Aortic smooth muscle cell (primary cell): ENCODE measurements at places on chromosomes 3 and 15. TPM values are rescaled to one million over a fixed set of nuclear protein-coding genes. Genes with fewer than 3 reads are reported as not detected.

The ANKRD34C gene
- not detected in 2 replicates for total RNA-seq

The MYO5C gene
- total RNA-seq: 0.50 and 0.53 TPM in 2 replicates

The GOLGA8G gene
- not detected in 2 replicates for total RNA-seq

The PLCH1 gene
- 0.06 and 0.13 TPM in 2 replicates for total RNA-seq

The PLXNB1 gene
- 14.1 and 15.9 TPM in 2 replicates for total RNA-seq

The ACKR4 gene
- total RNA-seq: 157 and 395 TPM in 2 replicates

The CELSR3 gene
- 0.37 and 0.66 TPM in 2 replicates for total RNA-seq

The LTK gene
- 0.12 and 0.13 TPM in 2 replicates for total RNA-seq

The STXBP5L gene
- total RNA-seq: not detected in 2 replicates

The CCR3 gene
- not detected in 2 replicates for total RNA-seq

The TRH gene
- total RNA-seq: not detected in 2 replicates

The CFAP91 gene
- total RNA-seq: 0.68 and 0.79 TPM in 2 replicates

The WDR93 gene
- total RNA-seq: under 0.01 and 0.06 TPM in 2 replicates

The KIF7 gene
- 16.4 and 19.0 TPM in 2 replicates for total RNA-seq

The ZPLD1 gene
- total RNA-seq: 0.19 and 0.26 TPM in 2 replicates

The NEDD4 gene
- 15.9 and 17.0 TPM in 2 replicates for total RNA-seq

The ANKUB1 gene
- total RNA-seq: not detected in 2 replicates

The CAPN3 gene
- 2.2 and 2.7 TPM in 2 replicates for total RNA-seq

The ZBTB20 gene
- 34.8 and 37.1 TPM in 2 replicates for total RNA-seq

The XYLB gene
- 8.1 and 9.1 TPM in 2 replicates for total RNA-seq

The B3GNT5 gene
- 3.6 and 5.5 TPM in 2 replicates for total RNA-seq

The FAM107A gene
- total RNA-seq: 0.99 and 1.2 TPM in 2 replicates

The GRIP2 gene
- not detected in 2 replicates for total RNA-seq

The DUOXA2 gene
- total RNA-seq: not detected in 2 replicates

The ACVR2B gene
- total RNA-seq: 1.6 and 2.4 TPM in 2 replicates

The DLEC1 gene
- 0.12 and 0.26 TPM in 2 replicates for total RNA-seq

The INKA1 gene
- 8.7 and 20.5 TPM in 2 replicates for total RNA-seq

The HIGD2B gene
- 0.13 TPM in 1 of 2 replicates, not detected in the other for total RNA-seq

The PRR20G gene
- not detected in 2 replicates for total RNA-seq

The PPARG gene
- 8.1 and 14.3 TPM in 2 replicates for total RNA-seq

The ISLR2 gene
- total RNA-seq: not detected in 2 replicates

The CCR8 gene
- total RNA-seq: not detected in 2 replicates

The EPHA6 gene
- 0.13 TPM in 1 of 2 replicates, not detected in the other for total RNA-seq

The TPRG1 gene
- 0.31 and 0.40 TPM in 2 replicates for total RNA-seq

The SLC12A8 gene
- 1.3 and 2.6 TPM in 2 replicates for total RNA-seq

The ABTB1 gene
- 10.0 and 16.6 TPM in 2 replicates for total RNA-seq

The SCN11A gene
- total RNA-seq: 0.06 and 0.13 TPM in 2 replicates

The BTLA gene
- 0.06 and 0.13 TPM in 2 replicates for total RNA-seq

The SERPINI2 gene
- total RNA-seq: not detected in 2 replicates

The EOMES gene
- total RNA-seq: under 0.01 and 0.06 TPM in 2 replicates

The LRRC34 gene
- 3.4 and 3.8 TPM in 2 replicates for total RNA-seq

The APBA2 gene
- 11.5 and 14.7 TPM in 2 replicates for total RNA-seq
